ENCODE measurements at places on chromosomes 5 and 9. TPM values are rescaled to one million over a fixed set of nuclear protein-coding genes. Genes with fewer than 3 reads are reported as not detected.

Gene PDLIM4
- total RNA-seq: 31.0 TPM

Gene PCDHGA1
- total RNA-seq: 0.33 TPM

Gene RASGRF2
- total RNA-seq: 26.4 TPM

Gene KCNIP1
- total RNA-seq: 20.8 TPM

Gene FOXD4
- total RNA-seq: 0.17 TPM

Gene GFPT2
- total RNA-seq: 0.68 TPM

Gene TMEFF1
- 9.2 TPM for total RNA-seq

Gene UGT3A2
- total RNA-seq: not detected

Gene MARCOL
- total RNA-seq: not detected

Gene LCN15
- 0.05 TPM for total RNA-seq
